ENCODE measurements at places on chromosomes 16 and 17. TPM values are rescaled to one million over a fixed set of nuclear protein-coding genes. Genes with fewer than 3 reads are reported as not detected.

The GINS2 gene
- 2.9 TPM for total RNA-seq

The GPR179 gene
- total RNA-seq, result under 0.01 TPM

The TEX14 gene
- total RNA-seq, result not detected

The CLEC19A gene
- total RNA-seq, result not detected

The SP2 gene
- total RNA-seq, result 2.6 TPM

The KRTAP16-1 gene
- not detected for total RNA-seq

The C16orf96 gene
- total RNA-seq, result 0.13 TPM

The ENPP7 gene
- not detected for total RNA-seq

The PERCC1 gene
- total RNA-seq, result not detected

The GJC1 gene
- total RNA-seq, result 8.2 TPM
